ENCODE measurements at places on chromosomes 7 and 10.

DNA sequence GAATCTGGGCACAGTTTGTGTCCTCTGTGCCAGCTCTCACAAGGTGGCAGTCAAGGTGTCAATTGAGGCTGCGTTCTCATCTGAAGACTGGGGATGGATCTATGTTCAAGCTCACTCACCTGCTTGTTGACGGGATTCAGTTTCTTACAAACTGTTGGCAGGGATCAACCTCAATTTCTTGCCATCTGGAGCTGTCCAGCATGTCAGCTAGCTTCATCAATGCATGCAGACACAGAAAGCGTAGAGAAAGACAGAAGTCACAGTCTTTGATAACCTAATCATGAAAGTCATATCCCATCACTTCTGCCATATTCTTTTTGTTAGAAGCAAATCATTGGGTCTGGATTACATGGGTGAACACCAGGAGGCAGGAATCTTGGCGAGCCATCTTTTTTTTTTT, 32.0 kb upstream of the WAPL start:
- no peak for DNase-seq

GRCh38 chr7:151178236-151178635, 8.8 kb downstream of the ASB10 start:
- DNase-seq: no peak

GRCh38 chr10:33263453-33263852, 71.0 kb downstream of the NRP1 start:
- no peak for DNase-seq

- peak; percentile 86 for DNase-seq
Measured at GRCh38 chr7:2680792-2681490, 7.1 kb upstream of the AMZ1 start.

DNA sequence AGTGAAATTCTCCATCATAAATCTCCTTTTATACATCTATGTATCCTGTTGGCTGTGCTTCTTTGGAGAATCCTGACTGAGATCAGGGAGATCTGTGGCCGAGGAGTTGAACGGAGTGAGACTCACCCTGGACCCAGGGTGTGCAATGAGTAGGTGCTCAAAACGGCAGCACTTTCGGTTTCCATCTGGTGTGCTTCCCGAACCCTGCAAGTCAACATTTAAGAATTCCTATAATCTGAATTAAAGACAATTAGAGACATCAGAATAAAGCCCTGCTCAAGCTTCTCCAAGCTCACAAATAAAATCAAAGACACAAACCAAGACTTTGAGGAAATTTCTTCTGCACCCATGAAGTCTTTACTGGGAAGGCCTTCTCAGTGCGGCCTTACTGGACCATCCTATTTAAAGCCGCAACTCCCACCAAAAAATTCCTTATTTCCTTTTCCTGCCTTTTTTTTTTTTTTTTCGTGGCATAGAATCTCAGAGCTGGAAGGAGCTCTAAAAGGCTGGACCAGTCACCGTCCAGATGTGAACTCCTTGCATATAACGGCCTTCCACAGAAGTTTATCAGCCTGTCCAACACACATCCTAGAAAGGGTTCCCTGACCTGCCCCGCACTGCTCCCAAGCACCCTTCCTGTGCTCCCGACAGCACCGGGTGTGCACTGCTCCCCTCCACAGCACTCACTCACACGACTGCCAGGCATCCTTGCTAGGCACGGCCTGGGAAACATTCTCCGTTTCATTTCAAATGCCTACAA, 29.7 kb downstream of the GNA12 start:
- DNase-seq: no peak

GRCh38 chr7:142523821-142524460, 225.3 kb upstream of the PRSS1 start:
- no peak for DNase-seq

DNA sequence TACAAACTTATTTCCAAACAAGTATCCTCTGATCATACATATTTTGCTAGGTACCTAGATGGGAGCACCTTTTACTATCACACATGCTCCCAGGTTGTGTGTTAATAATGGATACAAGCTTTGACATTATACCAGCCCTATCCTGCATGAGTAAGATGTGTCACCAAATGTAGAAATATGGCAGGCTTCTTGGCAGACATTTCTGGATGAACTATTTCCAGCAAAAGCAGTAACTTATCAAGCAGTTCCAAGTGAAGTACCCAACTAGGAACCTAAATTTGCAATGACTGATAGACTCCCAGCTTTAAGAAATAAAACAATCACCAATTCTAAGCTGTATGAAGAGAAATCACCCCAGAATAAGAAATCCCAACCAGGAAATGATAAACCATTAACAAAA, 103.7 kb upstream of the TMEM72 start:
- DNase-seq: no peak

DNA sequence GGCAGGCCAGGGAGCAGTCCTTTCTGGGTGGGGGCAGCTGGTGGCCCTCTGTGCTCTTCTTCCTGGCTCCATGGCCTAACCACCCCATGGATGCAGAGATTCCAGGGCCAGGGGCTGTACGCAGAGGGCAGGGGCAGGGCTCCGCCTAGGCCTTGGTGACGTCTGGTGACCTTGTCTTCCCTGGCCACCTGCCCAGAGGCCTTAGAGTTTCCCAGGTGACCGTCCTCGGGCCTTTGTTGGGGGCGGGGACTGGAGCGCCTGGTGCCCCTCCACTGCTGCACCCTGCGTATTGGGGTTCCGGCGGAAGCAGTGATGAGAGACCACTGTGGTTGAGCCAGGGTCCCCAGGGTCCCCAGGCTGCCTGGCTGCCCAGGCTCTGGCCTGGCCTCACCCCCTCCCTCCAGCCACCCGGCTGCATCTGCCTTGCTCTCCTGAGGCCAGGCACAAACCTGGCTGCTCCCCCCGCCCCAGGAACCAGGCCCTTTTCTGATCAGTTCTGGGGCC, 10.3 kb downstream of the PWWP2B start:
- no peak for DNase-seq

GRCh38 chr7:33793616-33794015, 111.7 kb upstream of the BMPER start:
- DNase-seq: no peak

All from activated CD4-positive, alpha-beta T cell treated with anti-CD3 and anti-CD28 coated beads, Interleukin-2, amount 10 ng/mL, durations not matched to agents 24 days and 14 days (primary cell).